ENCODE measurements at places on chromosomes 3 and 15.

GRCh38 chr3:11632966-11633365 lies 10.7 kb downstream of the VGLL4 start:
- DNase-seq = no peak

DNA sequence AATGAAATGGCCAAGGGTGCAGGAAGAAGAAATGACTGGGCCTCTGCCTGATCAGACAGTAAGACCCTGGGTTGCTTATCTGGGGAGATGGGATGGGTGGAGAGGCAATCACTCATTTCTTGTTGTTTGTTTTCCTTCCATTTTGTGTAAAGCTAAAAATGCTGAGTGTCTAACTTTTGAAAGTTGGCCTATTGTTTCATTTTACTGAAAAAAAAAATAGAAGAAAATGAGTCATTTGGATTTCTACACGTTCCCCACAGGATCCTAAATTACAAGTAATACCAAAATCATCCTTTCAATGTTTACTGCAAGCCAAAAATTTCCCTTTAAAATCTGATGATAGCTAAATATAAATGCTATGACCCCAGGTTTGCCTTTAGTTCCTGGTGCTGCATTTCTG lies 30.6 kb downstream of the PTX3 start:
- DNase-seq = no peak

DNA sequence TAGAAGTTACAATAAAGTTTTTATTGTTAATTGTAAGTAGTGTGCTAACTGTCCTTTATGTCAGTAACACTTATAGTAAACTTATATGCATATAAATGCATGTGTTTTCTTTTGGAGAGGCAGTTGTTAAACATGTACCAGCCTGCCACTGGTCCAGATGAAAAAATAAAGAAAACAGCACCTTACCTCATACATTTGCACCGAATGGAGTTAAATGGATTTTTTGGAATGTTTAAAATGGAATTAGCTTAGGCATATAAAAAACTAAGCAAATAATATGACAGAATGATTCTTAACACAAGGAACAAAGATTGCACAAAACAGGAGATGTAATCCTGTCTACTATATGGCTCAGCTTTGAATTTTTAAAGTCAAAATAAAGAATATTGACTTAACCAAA lies 50.2 kb upstream of the ALDH1A3 start:
- no peak for DNase-seq

GRCh38 chr3:153670577-153670976 lies 450.6 kb upstream of the ARHGEF26 start:
- no peak for DNase-seq

DNA sequence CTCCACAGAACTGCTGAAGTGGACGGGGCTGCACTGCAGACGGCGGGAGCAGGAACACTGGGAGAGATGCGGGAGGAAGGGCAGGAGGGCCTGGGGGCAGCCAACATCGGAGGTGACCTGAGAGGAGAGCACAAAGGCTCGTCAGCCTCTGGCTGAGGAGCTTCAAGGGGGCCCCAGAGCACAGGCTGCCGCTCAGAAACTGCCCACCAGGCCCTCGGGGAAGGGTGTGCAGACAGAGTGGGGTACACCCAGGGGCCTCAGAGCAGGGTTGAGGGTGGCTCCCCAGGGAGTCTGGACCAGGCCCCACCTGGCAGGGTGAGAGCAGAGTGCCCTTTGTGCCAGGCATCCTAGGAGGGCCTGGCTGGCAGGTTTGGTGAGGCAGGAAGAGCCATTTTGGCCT lies 14.7 kb upstream of the RHO start:
- no peak for DNase-seq

DNA sequence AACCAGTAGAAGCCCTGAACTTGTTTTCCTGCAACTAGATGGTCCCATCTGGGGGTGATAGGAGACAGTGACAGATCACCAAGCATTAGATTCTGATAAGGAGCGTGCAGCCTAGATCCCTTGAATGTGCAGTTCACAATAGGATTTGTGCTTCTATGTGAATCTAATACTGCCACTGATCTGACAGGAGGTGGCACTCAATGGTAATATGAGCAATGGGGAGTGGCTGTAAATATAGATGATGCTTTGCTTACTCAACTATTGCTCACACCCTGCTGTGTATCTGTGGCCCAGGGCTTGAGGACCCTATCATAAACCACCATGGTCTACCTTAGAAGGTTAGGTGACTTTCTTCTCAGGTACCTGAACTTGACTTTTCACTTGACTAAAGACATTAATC lies 417.1 kb upstream of the ARHGEF26 start:
- DNase-seq = no peak

- no peak for DNase-seq
Measured at GRCh38 chr3:127805026-127805753, 17.1 kb downstream of the MGLL start.

GRCh38 chr15:82849556-82850512 lies 40.4 kb downstream of the WHAMM start:
- DNase-seq = peak; percentile 55

Measured in AG09309 (cell line).